ENCODE measurements at places on chromosomes 16 and 17.
A peak's percentile ranks its signal among the peaks of the same experiment; 100 is the strongest.

DNA sequence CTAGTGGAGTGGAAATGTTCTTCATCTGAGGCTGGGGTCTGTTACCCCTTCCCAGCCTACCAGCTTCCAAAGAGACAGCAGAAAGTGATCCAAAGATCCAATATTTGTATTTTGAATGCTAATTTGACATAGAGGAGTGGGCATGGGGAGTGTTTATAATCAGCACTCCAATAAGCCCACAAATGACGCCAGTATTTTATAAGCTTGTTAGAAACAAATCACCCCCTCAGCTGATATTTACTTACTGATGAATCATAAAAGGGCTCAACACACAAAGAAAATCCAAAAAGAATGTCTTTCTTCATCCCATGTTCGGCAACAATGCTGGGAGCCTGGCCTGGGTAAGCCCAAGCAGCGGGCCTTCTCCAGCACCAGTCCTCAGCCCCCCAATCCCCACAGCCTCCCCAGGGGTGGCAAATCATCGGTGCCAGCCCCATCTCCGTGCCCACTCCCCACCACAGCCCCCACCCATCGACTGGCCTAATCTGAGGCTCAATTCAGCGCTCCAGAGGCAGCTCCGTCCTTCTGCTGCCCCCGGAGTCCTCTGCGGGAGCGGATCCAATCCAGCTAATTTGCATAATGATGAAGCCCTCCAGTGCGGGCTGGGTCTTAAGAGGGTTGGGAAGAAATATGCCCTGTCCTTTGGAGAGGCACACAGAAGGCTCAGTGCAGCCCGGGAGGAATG lies 169.5 kb downstream of the C16orf78 start:
- DNase-seq = no peak

- no peak for DNase-seq
Measured at GRCh38 chr16:9665851-9666271, 516.4 kb downstream of the GRIN2A start.

DNA sequence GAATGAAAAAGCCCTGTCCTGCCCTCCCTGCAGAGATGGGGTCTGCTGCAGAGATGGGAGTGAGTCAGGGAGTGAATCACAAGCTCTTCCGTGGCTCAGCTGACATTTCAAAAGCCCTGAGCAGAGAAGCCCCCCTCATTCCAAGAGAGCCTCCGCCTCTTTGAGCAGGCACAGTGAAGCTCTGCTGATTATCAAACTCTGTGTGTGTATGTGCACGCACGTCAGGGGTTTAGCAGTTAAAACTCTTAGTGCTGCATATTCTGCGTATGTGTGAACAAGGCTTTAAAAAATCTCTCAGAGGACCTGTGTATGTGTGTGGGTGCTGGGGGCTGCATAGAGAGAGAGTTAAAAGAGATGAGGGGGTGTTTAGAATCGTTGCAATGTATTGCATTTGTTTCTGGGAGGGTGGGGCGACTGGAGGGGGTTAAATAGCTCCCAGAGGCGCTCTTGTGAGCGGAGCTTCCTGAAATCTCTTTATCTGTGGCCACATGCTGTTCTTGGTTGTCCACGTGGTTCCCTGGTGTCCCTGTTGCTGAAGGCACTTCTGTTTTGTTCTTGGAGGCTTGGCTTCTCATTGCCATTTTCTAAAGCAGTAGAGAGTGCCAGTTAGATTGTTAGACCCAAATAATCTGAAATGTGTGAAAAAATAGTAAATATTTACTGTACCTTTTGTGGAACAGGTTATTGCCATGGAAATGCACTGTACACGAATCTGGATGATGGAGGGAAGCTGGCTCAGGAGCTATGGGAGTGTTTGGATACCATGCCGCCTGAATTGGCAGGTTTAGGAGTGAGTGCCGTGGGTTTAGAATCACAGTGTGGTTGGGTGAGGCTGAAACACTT lies 116.6 kb downstream of the PRKCB start:
- DNase-seq = peak; percentile 23

DNA sequence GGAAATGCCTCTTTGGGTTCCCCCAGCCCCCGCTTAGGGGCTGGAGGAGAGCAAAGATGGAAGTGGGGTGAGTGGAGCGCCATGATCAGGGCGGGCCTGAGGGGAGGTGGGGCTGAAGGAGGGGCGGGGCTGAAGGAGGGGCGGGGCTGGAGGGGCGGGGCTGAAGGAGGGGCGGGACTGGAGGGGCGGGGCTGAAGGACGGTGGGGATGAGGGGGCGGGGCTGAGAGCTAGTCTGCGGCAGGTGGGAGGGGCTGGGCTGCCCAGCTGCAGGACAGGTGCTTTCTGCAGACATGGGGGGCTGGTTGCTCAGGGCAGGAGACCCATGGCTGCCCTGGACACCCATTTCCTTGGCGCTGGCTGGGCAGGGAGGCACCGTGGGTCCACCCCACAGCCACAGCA lies 39.1 kb upstream of the PABPN1L start:
- no peak for DNase-seq

DNA sequence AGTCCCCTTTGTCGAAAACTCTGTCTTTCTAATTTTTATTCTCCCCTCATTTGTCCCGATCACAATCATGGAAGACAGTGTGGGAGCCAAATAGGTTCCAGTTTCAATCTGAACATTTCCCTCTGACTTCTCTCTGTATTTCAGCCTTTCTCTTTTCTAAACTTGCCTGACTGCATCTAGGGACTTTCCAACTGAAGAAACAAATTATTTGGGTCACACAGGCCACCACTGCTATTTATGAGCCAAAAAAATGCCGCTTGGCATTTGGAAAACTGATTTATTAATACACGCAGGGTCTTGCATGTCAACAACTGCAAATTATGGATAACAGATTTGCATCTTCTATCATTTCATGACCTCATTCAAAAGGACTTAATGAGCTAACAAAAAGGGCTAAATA lies 55.2 kb upstream of the ELAC2 start:
- no peak for DNase-seq

- no peak for DNase-seq
Measured at GRCh38 chr17:32458371-32458770, 14.1 kb downstream of the PSMD11 start.

DNA sequence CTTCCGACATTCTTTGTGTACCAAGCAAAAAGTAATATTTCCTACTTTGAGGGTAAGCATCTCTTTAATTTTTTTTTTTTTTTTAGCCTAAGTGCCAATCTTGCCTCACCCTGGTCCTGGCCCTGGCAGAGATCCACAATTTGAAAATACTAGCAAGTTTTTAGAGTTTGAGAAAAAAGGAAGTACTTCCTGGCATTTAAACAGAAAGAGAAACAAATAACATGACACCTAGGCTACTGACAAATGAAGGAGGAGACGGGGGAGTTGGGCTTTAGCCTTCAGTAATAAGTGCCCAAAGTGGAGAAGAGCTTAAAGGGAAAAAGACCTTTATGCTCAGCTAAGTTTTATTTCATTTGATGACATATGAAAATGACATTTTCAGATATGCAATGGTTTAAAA lies 92.8 kb downstream of the HS3ST3A1 start:
- no peak for DNase-seq

- DNase-seq = no peak
Measured at GRCh38 chr16:746637-747036, 5.8 kb upstream of the CIAO3 start.

- DNase-seq = no peak
Measured at GRCh38 chr16:89973654-89974335, 25.2 kb downstream of the DEF8 start.

DNA sequence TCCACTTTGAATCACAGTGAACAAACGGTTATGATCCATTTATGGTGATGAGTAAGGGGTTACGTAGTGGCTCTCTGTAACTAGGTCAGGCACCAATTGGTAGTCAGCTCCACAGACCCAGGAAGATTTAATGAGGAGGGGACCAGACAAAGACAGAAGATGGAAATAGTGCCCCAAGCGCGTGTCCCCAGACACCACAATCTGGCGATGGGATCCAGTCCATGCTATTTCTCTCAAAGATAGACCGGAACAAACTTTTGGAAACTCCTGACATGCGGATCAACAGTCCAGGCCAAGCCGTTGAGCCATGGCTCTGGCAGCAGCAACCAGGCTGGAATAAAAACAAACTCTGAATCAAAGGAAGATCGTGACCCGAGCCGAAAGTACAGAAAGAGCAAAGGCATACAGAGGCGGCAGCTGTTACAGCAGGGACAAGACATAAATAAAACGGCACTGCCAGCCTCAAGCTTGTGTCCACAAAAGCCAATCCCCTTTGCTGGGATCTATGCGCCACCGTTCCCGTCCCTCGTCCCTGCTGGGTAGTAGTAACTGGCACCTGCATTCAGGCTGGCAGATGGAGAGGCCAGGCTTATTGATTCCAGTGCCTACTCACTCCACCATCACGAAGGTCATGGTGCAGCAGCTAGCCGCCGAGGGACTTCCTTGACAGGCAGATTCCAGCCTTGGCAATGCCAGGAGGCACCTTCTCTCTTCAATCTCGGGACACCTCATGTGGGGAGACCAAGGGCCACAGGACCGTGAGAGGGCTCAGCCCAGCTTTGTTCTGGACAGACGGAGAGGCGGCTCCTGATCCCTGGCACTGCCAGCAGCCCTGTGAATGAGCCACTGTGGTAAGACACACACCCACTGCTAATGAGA lies 50.2 kb downstream of the CDH11 start:
- DNase-seq = peak; percentile 79

GRCh38 chr17:72775237-72775636 lies 317.3 kb downstream of the SLC39A11 start:
- no peak for DNase-seq

DNA sequence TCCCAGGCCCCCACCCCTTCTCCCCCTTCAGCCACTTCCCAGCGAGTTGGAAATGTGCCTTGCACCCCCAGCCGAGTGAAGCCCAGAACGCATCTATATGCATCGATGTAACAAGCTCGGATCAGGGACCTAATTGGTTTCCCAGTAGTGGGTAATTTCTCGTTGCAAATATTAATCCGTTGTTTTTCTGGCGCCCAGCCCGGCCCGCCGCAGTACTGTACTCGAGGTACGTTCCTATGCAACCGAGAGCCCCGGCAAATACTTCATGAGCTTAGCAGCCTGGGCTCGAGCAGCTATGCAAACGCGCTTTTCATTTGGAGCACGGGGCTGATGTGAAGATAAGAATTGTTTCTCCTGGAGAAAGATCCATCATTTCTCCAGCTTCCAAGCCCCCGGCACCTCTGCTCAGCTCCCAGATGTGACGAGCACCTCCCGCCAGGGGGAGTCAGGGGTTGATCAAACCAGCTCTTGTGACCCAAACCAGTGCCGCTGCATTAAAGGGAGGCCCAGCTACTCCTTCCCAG lies 229.8 kb downstream of the KATNIP start:
- no peak for DNase-seq

DNA sequence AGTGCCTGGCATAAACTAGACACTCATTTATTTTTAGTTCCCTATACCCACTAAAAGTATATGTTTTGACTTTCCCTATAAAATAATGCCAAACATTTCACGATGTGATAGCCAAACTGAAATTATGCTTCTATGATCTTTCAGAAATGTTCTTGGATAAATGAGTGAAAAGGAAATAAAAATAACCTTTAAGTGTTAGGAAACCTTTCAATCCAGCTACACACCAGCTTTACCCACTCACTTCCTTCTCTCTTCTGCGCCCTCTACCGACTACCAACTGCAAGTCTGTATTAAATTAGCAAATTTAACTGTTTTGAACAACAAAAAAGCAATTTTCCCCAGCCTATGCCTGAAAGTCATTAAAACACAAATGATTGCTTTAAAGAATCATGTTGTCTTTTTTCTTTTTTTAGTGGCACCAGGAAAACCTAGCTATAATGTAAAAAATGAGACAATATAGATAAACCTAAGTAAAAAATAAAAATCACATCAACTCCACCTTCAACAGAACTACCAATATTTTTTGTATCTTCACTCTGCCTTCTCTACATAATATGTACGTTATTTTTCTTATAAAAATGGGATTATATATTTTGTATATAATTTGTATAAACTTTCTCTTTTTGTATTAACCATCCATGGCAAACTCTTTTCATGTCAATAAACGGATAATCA lies 13.2 kb upstream of the TMEM100 start:
- no peak for DNase-seq

- no peak for DNase-seq
Measured at GRCh38 chr16:26987597-26988010, 79.1 kb upstream of the C16orf82 start.

- DNase-seq = no peak
Measured at GRCh38 chr17:15882777-15883176, 62.2 kb upstream of the ADORA2B start.

DNA sequence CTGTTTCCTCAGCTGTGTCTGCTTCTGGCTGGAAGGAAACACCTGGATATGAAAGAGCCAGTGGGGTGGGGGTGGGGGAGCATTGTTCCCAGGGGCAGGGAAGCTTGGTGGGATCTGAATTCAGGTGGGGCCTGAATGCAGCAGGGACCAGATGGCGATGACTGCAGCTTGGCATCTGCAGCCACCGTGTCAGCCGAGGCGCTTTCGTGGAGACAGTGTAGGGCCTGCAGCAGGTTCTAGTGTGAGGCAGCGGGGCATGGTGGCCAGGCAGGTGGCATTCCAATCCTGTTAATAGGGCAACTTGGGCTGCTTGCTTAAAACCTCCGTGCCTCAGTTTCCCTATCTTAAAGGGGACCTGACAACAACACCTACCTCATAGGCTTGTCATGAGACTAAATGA lies 1.7 kb downstream of the PIK3R6 start:
- no peak for DNase-seq

- DNase-seq = no peak
Measured at GRCh38 chr16:57357330-57358085, 1.1 kb upstream of the CCL22 start.

GRCh38 chr17:76081295-76082210 lies 2.6 kb downstream of the ZACN start:
- no peak for DNase-seq

GRCh38 chr17:78839762-78840529 lies 668 bp downstream of the USP36 start:
- no peak for DNase-seq

GRCh38 chr17:73803964-73804435 lies 159.8 kb upstream of the SDK2 start:
- no peak for DNase-seq

DNA sequence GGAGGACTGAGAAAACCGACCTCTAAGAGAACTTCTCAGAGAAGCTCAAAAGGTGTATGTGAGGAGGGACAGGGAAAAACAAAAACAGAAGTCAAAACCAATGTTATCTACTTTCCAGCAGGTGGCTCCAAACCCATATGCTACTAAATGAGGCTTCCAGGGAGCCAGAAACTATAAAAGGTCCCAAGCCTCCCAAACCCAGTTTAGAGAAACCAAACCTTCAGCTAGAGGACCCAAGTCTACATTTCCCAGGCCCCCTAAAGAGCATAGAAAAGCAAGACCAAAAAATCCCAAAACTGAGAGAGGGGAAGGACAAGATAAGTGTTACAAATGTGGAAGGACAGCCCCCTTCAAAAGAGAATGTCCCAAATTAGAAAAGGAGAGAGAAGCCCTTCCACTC lies 3.7 kb downstream of the HPR start:
- DNase-seq = no peak

DNA sequence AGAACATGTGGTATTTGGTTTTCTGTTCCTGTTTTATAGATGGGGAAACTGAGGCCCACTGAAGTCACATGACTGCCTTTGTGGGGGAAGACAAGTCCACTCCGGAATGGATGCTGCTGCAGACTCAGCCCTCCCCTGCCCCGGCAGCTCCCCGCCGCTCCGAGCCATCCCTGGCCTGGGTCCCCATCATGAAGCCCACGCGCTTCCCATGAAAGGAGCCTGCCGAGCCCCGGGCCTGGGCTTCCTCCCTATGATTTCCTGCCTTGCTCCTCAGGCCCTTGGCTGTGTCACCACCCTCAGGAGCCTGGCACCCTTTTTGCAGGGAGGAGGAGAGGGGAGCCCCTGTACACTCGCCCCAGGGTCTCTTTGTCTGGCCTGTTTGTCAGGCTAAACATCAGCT lies 125.3 kb upstream of the FOXF1 start:
- no peak for DNase-seq
